Activated naive CD8-positive, alpha-beta T cell treated with anti-CD3 and anti-CD28 coated beads for 36 hours (primary cell): ENCODE measurements at places on chromosomes 5 and 9.

DNA sequence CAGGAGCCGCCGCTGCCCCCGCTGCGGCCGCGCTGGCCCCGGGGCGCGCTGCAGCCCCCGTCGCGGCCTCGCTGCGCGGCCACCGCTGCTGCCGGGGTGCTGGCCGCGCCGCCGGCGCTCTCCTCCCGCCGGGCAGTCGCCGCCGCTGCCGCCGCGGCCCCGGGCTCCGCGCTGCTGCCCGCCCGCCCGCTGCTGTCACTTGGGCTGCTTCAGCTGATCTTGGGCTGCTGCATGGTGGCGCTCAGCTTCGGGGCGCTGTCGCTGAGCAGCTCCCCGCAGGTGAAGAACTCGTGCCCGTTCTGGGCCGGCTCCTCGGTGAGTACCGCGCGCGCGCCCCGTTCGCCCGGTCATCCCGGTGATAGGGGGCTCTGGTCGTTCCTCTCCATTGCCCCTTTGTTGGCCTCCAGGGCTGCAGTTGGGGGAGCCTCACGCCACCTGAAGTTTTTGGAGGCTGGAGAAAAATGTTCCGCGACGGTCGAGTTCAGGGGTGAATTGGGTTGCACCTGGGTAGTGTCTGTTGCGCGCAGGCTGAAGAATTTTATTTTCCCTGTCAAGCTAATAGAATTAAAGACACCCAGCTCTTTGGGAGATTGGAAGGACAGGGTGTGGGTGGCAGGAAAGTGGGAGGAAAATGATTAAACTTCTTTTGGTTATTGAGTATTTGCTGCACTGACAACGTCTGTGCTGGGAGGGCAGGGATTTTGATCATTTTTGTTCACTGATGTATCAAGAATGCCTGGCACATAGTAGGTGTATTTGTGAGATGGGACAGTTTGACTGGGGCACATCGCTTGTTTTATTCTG is 596 bp downstream of the ENTREP1 start:
- H3K4me3 ChIP-seq, result no peak overlapping the region
- DNase-seq, result no peak
- no peaks in the 10 kb centered on the region for H3K36me3 ChIP-seq
- H3K4me1 ChIP-seq, result no peaks in the 10 kb centered on the region

GRCh38 chr5:52893105-52893504 is 96.0 kb upstream of the ITGA2 start:
- peaks cover 4% of the 10 kb centered on the region for H3K4me1 ChIP-seq
- no peak overlapping the region for H3K4me3 ChIP-seq
- DNase-seq, result no peak
- H3K27ac ChIP-seq, result no peak overlapping the region
- H3K27me3 ChIP-seq, result no peaks in the 10 kb centered on the region
- peaks cover under 1% of the 10 kb centered on the region for H3K36me3 ChIP-seq

GRCh38 chr5:58985759-58986158 is 402.9 kb downstream of the RAB3C start:
- no peaks in the 10 kb centered on the region for H3K27me3 ChIP-seq
- H3K4me3 ChIP-seq, result no peak overlapping the region
- DNase-seq, result no peak
- H3K36me3 ChIP-seq, result peaks cover 26% of the 10 kb centered on the region
- H3K27ac ChIP-seq, result no peak overlapping the region
- no peaks in the 10 kb centered on the region for H3K4me1 ChIP-seq

GRCh38 chr9:101705135-101705661 is 33.2 kb downstream of the GRIN3A start:
- H3K4me3 ChIP-seq, result peak overlapping the region; percentile 70
- H3K4me1 ChIP-seq, result peaks cover 6% of the 10 kb centered on the region
- peak overlapping the region; percentile 10 for H3K27ac ChIP-seq
- H3K27me3 ChIP-seq, result peaks cover 13% of the 10 kb centered on the region
- DNase-seq, result peak; percentile 30

DNA sequence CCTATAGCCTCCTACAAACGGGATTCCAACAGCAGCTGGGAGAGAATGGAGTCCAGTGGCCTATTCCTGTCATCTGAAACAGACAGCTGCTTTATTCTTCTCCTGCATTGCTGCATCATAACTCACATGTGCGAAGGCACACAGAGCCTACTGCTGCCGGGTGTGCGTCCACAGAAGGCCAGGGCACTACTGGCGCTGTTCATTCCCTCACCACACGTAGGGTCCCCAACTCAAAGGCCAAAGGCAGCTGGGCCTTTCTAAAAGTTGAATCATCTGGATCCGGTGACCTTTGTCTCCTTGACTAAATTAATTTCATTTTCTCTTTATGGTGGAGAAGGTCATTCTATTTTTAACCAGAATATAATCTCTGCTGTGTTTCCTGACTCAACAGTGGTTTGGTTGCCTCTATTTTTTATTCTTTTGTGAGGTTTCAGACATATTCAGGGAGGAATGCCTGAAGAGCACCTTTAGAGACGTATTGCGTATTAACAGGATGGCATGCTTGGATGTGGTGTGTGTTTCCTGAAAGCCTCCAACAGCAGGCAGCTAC is 10.8 kb upstream of the SPATA24 start:
- peak overlapping the region; percentile 96 for H3K27ac ChIP-seq
- H3K4me1 ChIP-seq, result peaks cover 45% of the 10 kb centered on the region

DNA sequence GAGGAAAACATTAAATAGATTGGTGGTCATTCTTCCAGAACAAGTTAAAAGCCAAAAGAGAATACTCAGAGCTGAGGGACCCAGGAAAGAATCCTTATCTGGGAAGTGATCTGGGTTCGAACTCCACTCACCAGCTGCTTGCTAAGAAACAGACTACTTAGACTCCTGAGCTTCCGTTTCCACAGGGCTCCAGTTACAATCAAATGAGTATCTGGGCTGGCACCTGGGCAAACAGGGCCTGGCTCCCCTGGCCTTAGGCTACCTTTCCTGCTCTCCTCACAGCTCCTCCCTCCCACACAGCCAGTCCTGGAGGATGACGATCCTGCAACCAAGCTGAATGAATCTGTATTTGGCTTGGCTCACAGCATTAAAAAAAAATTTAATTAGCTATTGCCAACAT is 2.5 kb downstream of the MAPK9 start:
- H3K4me3 ChIP-seq, result no peak overlapping the region
- no peaks in the 10 kb centered on the region for H3K27me3 ChIP-seq
- H3K36me3 ChIP-seq, result peaks cover 27% of the 10 kb centered on the region

DNA sequence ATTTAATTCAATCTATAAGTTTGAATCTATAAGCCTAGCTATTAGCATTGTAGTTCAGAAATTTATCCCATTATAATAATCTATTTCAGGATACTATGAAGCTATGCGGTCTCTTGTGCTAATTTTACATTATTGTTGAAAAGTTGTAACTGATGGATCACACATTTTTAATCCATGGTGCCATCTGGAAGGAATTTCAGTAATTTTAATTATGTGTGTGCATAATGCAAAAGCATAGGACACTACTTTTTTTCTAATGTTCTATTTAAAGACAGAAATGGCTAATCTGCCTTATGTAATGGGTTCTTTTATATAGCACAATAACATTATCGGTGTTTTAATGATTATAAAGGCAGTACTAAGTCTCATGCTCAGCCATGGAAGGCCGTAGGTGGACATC is 90.6 kb downstream of the HOMER1 start:
- no peak overlapping the region for H3K27ac ChIP-seq
- DNase-seq, result no peak
- no peaks in the 10 kb centered on the region for H3K4me1 ChIP-seq
- H3K36me3 ChIP-seq, result peaks cover 11% of the 10 kb centered on the region
- no peaks in the 10 kb centered on the region for H3K27me3 ChIP-seq
- H3K4me3 ChIP-seq, result no peak overlapping the region

DNA sequence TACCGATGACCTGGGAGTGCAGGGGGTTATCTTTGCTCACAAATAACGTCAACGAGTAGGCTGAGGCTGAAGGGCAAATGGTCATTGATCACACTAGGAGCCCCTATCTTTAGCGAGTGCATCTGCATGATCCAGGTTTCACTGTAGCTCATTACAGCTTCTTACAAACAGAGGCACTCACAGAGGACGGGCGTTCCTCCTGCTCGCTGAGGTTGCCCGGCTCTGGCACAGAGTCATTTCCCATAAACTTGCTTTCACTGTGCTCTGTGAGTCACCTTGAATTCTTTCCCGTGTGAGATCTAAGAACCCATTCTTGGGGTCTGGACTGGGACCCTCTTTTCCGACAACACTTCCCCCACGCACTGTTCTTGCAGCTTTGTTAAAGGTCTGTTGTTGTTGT is 1.9 kb upstream of the PAEP start:
- no peak overlapping the region for H3K4me3 ChIP-seq
- no peaks in the 10 kb centered on the region for H3K4me1 ChIP-seq
- H3K36me3 ChIP-seq, result no peaks in the 10 kb centered on the region
- no peak for DNase-seq
- H3K27ac ChIP-seq, result no peak overlapping the region
- peaks cover 15% of the 10 kb centered on the region for H3K27me3 ChIP-seq

GRCh38 chr9:128057724-128058409 is 9.3 kb downstream of the NAIF1 start:
- H3K27me3 ChIP-seq, result no peaks in the 10 kb centered on the region
- H3K4me3 ChIP-seq, result no peak overlapping the region
- H3K36me3 ChIP-seq, result peaks cover 3% of the 10 kb centered on the region
- no peak overlapping the region for H3K27ac ChIP-seq
- DNase-seq, result no peak
- peaks cover 20% of the 10 kb centered on the region for H3K4me1 ChIP-seq

DNA sequence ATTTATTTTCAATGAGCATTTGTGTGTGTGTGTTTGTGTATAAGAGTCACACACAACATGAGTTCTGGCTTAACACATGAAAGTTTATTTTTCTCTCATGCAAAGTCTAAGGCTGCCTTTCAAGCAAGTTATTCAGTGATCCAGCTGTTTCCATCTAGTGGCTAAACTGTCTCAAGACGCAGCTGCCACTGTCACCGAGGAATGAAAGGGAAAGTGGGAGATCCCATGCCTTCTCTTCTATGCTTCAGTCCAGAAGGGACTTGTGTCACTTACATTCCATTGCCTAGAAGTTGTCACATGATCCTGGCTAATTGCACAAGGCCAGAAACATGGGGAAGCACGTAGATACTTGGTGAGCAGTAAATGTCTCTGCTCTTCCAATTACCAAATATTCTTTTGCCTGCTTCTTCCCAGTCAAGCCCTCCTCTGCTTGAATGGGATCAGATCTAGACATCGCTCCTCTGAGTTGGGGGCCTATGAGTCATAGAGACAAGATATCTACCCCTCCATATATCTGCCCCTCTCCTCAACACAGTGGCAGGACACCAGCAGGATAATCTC is 30.4 kb upstream of the SLIT3 start:
- DNase-seq, result no peak
- H3K27ac ChIP-seq, result no peak overlapping the region
- peaks cover 10% of the 10 kb centered on the region for H3K27me3 ChIP-seq
- no peaks in the 10 kb centered on the region for H3K36me3 ChIP-seq

DNA sequence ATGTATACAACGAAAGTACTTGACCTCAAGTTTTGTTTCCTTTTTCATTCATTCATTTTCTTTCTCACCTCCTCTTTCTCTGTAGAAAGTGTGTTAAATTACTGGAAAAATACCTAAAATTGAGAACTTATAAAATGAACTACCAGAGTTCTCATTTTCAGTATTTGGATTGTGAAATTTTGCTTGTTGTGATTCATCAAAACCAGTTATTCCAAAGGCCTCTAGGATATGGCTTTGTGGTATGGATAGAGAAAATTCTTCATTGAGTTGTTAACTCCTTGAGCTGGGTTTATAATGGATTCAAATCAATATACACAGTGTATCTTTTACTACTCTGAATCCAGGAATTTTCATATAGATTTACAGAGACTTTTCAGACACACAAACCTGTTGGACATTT is 287.6 kb downstream of the KDM4C start:
- H3K36me3 ChIP-seq, result peaks cover 14% of the 10 kb centered on the region
- H3K27me3 ChIP-seq, result no peaks in the 10 kb centered on the region

- H3K36me3 ChIP-seq, result no peaks in the 10 kb centered on the region
- H3K4me3 ChIP-seq, result no peak overlapping the region
- no peaks in the 10 kb centered on the region for H3K27me3 ChIP-seq
- peak; percentile 63 for DNase-seq
These were observed 19.2 kb upstream of the SHB start for GRCh38 chr9:38088006-38088925.

- no peak overlapping the region for H3K4me3 ChIP-seq
- peaks cover 8% of the 10 kb centered on the region for H3K27me3 ChIP-seq
- DNase-seq, result no peak
These were observed 2.5 kb upstream of the FGF1 start for GRCh38 chr5:142688281-142688989.

DNA sequence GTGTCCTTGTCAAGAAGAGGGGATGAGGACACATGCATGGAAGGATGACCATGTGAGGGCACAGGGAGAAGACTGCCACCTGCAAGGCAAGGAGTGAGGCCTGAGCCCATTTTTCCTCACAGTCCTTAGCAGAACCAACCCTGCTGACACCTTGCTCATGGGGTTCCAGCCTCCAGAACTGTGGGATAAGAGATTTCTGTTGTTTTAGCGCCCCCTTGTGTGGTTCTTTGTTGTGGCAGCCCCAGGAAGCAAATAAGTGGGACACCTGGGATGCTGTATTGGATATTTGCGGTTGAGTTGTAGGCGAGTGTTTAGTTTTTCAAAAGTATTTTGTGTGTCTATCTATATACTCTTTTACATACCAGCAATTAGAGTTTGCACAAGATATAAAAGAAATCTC is 206.4 kb downstream of the NXNL2 start:
- no peaks in the 10 kb centered on the region for H3K4me1 ChIP-seq
- peak; percentile 8 for DNase-seq
- H3K36me3 ChIP-seq, result no peaks in the 10 kb centered on the region
- no peak overlapping the region for H3K4me3 ChIP-seq

GRCh38 chr9:27383524-27383923 is 86.6 kb upstream of the EQTN start:
- H3K27me3 ChIP-seq, result peaks cover 6% of the 10 kb centered on the region
- no peak overlapping the region for H3K27ac ChIP-seq
- no peak for DNase-seq
- no peak overlapping the region for H3K4me3 ChIP-seq

GRCh38 chr5:177467436-177467835 is 6.0 kb downstream of the DBN1 start:
- peaks cover 53% of the 10 kb centered on the region for H3K36me3 ChIP-seq
- H3K4me1 ChIP-seq, result peaks cover 29% of the 10 kb centered on the region
- H3K27me3 ChIP-seq, result no peaks in the 10 kb centered on the region
- H3K4me3 ChIP-seq, result no peak overlapping the region
- H3K27ac ChIP-seq, result no peak overlapping the region
- DNase-seq, result no peak

DNA sequence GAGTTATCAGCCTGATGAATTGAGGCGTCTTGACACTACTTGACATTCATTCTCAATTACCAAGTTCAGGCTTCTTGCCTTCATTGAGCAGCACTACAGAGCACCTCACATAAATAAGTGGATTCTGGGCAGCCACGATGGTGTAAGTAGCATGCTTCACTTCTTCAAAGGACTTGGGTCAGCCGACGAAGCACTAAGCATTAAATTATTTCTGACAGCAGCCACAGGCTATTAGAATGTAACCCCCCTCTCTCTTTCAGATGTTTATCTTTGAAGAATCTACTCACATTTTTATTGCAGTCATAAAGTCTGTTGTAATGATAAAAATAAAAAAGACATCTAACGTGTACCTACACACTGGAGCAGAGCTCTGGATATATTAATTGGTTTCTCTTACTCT is 45.9 kb upstream of the VPS13A start:
- no peak overlapping the region for H3K27ac ChIP-seq
- H3K4me3 ChIP-seq, result no peak overlapping the region
- no peaks in the 10 kb centered on the region for H3K36me3 ChIP-seq
